ENCODE measurements at places on chromosomes 16 and 17.

DNA sequence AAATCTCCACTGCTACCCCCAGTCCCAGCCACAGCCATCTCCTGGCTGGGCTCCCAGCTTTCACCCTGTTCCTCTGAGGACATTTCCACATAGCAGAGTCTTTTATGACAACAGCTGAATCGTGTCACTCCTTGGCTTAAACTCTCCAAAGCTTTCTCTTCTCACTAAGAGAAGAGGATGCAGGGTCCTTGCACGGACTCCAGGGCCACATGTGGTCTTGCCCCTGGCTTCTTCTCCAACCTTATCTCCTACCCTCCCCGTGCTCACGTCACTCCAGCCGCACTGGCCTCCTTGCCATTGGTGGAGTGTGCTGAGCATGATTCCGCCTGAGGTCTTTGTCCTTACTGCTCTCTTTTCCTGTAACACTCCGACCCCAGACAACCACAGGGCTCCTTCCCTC, 39.9 kb upstream of the CCDC182 start:
- DNase-seq, result no peak

DNA sequence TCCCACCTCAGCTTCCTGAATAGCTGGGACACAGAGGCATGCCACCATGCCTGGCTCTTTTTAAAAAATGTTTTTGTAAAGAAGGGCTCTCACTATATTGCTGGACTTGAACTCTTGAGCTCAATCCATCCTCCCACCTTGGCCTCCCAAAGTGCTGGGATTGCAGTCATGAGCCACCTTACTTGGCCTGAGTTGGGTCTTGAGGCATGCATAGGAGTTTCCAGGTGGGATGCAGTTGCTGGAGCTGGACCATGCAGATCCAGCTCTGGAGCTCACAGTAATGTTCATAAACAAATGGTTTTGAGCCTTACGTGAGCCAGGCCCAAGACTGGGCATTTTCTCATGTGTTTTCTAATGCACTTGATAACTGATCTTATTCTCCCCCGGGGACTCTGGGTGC, 22.9 kb downstream of the RBFOX3 start:
- no peak for DNase-seq

DNA sequence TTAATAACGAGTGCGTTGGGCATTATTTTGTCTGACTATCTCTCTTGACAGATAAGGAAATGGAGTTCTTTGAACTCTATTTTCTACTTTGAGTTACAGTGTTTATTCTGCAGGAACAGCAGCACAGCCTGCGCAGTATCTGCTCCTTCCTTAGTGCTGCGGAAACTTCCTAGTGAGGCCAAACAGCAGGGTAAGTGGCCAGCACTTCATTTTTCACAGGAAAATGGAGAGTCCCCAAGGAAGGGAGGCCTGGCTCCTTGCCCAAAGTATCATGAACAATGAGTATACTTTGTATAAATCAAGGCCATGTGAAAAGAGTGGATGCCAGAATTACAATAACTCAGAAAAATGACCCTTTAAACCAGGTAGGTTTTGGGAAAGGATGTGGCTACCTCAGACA, 140.6 kb downstream of the VPS53 start:
- DNase-seq, result no peak

DNA sequence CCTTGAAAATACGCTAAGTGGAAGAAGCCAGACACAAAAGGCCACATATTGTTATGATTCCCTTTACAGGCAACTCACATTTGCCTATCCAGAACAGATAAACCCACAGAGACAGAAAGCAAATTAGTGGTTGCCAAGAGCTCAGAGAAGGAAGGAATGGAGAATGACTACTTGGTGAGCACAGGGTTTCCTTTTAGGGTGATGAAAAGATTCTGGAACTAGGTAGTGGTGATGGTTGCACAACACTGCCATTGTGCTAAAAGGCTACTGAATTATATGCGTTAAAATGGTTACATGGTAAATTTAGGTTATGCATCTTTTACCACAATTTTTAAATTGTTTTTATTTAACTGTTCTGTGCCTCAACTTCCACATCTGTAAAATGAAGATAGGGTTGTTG, 4.4 kb downstream of the COPRS start:
- no peak for DNase-seq

DNA sequence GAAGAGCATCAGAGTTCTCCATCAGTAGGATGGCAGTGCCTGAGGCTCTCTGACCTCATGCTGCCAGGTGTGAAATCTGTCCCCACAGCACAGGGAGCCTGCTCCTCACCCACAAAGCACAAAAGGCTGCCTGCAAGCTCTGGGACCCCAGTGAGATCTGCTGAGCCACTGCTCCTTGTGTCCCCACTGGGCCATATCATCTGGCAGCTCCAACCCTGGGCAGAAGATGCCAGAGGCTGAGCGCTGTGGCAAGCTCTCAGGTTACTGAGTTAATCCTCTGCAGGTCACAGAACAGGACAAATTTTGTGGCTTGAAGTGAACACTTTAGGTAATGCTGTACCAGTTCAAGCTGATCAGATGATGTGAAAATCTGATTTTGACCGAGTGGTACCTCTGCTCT, 26.7 kb upstream of the ERN1 start:
- no peak for DNase-seq

DNA sequence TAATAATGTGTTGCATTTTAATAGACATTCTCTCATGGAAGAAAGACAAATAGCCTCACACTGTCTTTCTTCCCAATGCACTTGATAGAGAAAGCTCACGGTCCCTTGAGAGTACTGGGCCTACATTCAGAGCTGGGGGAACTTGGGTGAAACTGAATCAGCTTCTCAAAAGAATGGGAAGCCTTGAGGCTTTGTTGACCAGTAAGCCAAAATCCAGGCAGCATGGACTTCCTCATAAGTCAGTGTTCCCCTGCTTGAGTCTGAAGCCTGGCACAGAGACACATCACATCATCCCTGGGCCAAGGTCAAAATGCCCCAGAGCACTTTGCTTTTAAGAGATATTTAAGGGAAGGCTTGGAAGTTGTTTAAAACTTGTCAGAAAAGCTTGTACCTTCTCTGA, 302.2 kb upstream of the SALL1 start:
- DNase-seq, result no peak

- no peak for DNase-seq
Observed at GRCh38 chr16:56300891-56301850, 109.9 kb downstream of the GNAO1 start.

DNA sequence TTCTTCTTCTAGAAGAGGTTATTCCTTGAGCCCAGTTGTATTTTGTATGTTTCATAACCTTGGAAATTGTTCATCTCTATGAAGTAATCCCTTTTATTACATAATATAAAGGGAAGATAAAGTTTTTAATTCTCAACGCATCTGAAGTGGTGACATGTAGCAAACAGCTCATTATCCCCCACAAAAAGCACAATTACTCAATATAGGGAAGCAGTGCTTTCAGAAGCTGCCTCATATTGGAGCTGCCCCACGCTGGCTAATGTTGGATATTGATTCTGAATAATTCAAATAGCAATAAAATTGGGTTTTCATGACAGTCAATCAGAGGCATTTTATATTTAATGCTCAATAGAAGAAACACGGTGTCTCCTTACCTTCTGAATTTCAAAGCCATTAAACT, 604.3 kb upstream of the RBFOX1 start:
- no peak for DNase-seq

GRCh38 chr16:81094771-81095251, 1.4 kb downstream of the GCSH start:
- DNase-seq, result no peak

- DNase-seq, result no peak
Observed at GRCh38 chr16:55949518-55949917, 74.3 kb upstream of the CES5A start.

DNA sequence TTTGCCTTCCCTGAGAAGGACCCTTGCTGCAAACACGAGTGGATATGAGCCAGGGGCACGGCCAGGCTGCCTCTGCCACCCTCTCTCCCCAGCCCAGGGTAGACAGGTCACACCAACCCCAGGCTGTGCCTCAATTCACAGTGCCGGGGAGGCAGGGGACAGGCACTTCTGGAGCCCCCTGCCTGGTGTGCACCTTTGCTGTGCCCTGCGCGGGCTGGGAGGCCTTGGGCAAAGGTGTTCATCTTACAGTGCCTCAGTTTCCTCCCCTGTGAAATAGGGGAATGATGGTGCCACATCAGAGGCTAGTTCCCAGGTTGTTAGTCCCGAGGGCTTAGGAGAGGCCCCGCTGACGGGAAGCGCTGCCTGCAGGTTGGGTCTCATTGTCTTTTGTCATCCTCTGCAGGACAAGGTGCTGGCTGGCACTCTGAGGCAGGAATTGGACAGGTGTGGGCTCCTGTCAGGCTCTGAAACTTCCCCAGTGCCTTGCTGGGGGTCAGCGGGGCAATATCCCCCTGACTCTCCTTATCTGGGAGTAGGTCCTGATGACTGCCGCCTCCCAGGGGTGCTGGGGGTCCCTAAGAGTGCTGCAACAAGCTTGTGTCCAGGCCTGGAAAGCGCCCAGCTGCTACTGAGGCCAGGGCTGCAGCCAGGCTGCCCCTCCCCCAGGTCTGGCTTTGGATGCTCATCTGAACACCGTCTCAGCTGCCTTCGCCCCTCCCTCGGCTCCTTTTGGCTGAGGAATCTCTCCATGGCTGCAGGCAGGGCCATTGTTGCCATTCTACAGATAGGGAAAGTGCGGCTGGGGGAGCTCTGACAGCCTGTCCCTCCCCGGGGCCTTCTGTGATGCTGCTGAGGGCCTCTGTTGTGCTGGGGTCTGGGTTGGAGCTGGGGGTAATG, 3.1 kb downstream of the PRSS21 start:
- no peak for DNase-seq

GRCh38 chr16:65739518-65739917, 617.7 kb upstream of the CDH11 start:
- no peak for DNase-seq

DNA sequence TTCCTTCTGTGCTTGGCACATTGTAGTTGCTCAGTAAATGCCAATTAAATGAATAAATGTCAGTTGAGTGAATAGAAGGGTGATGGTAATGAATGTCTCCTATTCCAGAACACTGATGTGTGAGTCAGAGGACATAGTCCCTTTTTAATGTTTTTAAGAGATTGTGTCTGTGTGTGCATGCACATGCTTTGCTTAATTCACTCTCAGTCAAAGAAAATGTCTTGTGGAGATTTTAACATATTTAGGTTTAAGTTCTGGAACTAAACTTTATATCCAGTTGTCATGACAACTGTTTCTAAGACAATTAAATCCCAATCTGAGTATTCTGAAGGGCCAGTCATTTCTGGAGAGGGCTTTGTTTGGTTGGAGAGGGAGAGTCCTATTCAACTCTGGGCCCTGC, 255.3 kb upstream of the CDH11 start:
- no peak for DNase-seq

GRCh38 chr16:29765167-29766032, 12.7 kb upstream of the ZG16 start:
- no peak for DNase-seq

DNA sequence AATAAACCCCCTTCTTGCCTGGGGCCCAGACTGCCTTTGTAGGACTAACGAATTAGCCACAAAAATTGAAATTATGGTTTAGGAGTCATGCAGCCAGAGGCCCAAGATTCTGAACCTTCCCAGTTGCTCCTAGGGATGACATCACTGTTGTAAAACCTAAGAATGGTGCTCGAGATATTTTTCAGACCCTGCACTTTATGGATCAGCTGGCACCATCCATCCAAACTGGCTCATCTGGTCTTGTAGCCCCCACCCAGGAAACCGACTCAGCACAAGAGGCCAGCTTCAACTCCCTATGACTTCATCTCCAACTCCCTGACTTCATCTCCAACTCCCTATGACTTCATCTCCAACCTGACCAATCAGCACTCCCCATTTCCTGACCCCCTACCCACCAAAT, 10.9 kb upstream of the EVPL start:
- DNase-seq, result no peak

- DNase-seq, result no peak
Observed at GRCh38 chr16:23353440-23353839, 51.3 kb downstream of the SCNN1B start.

GRCh38 chr16:7343243-7343642, 10.6 kb downstream of the RBFOX1 start:
- DNase-seq, result no peak

- no peak for DNase-seq
Observed at GRCh38 chr16:31270795-31271194, 11.0 kb downstream of the ITGAM start.

GRCh38 chr17:79508291-79508716, 102.5 kb downstream of the RBFOX3 start:
- DNase-seq, result no peak

GRCh38 chr17:18859256-18859655, 1.3 kb downstream of the PRPSAP2 start:
- DNase-seq, result no peak

- no peak for DNase-seq
Observed at GRCh38 chr16:83682868-83683235, 124.9 kb upstream of the HSBP1 start.

GRCh38 chr17:56694825-56695224, 101.3 kb downstream of the NOG start:
- no peak for DNase-seq

GRCh38 chr16:84808826-84809225, 11.0 kb upstream of the CRISPLD2 start:
- DNase-seq, result no peak

- no peak for DNase-seq
Observed at GRCh38 chr17:17603895-17604225, 12.4 kb upstream of the PEMT start.

DNA sequence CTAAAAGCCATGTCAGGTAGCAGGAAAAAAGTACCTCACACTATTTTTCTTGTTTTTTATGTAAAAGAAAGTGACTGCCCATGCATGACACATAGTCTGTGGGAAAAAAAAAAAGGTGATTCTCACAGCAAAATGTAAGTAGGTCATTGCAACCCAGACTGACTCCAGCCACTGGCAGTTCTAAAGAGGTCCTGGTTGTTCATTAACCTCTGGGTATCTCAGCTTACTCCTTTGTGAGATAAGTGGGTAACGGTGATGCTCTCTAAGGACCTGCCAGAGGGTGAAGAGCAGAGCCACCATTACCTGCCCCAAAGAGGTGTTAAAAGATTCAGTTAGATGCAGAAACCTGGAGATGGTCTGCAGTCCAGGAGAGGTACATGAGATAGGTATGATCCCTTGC, 531.9 kb downstream of the GRIN2A start:
- DNase-seq, result no peak

GRCh38 chr17:80097844-80098691, 3.3 kb upstream of the GAA start:
- no peak for DNase-seq

GRCh38 chr17:8806253-8806925, 7.2 kb upstream of the MFSD6L start:
- no peak for DNase-seq

GRCh38 chr16:84851192-84852127, 31.7 kb downstream of the CRISPLD2 start:
- no peak for DNase-seq

DNA sequence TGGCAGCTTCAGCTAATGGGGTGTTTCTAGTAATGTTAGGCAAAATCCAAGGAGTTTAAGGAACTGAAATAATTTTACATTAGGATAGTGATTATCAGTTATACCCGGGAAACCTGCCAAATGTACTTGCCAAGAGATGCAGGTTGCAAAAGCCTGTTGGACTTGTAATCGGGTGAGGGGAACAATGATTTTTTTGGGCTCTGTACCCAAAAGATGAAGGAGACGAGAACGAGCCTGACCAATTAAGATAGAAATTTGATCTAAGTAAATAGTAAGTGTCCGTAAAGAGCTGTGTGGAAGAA, 56.3 kb upstream of the ARL4D start:
- DNase-seq, result no peak

- no peak for DNase-seq
Observed at GRCh38 chr16:30456302-30456701, 10.6 kb upstream of the SEPHS2 start.

- no peak for DNase-seq
Observed at GRCh38 chr16:30434852-30435251, 5.0 kb upstream of the DCTPP1 start.
